LHCN-M2 (cell line): ENCODE measurements at places on chromosomes 11 and 22. TPM values are rescaled to one million over a fixed set of nuclear protein-coding genes. Genes with fewer than 3 reads are reported as not detected.

- no peak for DNase-seq
Observed at GRCh38 chr11:124041254-124041653, at the start of gene OR10G7. Gene OR10G7, minus strand, starts transcription at chr11:124041325. Its CDS starts 2,324 bp downstream, at chr11:124039001.

GRCh38 chr11:1425006-1425405, 35.3 kb downstream of the BRSK2 start:
- no peak for DNase-seq

DNA sequence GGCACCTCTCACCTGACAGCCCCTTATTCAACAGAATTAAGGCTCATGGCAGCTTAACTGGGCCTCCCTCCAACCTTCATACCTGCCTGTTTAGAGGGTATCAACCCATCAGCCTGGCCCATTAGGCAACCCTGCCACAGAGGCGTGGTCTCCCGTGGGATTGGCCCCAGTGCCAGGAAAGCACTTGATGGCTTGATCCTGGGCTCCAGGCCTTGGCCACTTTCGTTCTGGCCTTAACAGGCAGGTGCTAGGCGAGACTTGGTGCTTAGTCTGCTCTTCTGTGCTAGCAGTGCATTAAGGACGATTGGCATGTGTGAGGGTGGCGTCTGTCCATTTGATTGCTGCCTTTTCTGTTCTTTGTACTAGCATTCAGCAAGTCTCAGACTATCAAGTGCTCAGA, 75.2 kb downstream of the CABIN1 start:
- no peak for DNase-seq

DNA sequence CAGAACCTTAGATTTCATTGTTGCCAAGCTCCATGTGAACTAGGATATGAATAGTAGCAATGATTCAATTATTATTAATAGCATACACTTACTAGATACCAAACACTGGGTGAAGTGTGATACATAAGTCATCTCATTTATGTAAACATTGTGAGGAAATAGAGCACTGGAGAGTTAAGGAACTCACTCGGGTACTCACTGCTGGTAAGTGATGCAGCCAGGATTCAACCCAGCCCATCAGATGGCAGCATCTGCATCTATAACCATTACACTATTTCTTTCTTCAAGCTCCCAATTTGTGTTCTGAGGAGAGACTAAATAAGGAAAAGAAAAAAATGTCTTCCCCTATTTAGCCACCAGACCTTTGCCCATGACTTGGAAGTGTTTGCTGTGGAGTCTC, 10.2 kb upstream of the ALG8 start:
- DNase-seq, result peak; percentile 49

DNA sequence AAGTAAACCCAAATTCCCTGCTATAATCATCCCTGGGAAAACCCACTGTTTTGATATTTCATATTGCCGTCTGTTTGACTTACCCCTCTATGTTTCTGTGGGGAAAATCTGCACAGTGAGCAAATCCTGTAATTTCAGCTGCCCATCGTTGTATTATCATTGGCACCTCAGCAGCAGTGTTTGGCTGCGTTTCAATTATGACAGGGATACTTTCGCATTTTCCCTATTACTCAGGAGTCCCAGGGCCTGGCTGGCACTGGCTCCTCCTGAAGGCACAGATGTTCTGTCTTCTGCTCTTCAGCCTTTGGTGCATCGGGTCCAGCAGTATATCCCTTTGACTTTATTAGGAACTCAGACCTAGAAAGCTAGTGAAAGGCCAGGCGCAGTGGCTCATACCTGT, 12.2 kb upstream of the MMP12 start:
- peak; percentile 89 for DNase-seq

PGA5 gene
- 1.5 and 2.0 TPM in 2 replicates for total RNA-seq

DNA sequence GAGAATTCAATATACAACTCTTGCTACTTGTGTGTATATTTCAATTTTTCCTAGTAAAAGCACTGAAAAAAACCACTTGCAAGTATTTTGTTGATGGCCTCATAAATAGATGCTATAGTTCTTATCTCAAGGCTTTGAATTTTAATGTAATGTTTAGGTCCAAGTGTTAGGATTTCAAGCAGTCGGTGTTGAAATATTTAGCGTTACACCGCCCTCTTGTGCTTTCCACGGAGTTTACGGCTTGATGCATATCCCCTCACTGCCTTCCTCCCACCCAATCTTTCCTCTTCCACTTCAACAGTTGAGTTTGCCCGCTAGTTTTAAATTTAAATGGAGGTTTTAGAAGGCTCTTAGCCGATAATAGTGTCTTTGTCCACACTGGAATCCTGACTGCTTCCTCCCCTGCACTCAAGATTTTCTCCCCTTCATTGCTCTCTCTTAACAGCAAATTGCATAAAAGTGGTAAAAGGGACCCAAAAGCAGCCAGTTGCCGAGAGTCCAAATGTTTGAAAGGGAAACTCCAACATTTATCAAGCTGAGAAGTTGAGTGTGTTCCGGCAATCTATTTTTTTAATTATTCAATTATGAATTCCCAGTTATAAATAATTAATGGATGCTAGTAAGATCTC, 25.9 kb upstream of the HTATIP2 start:
- peak; percentile 31 for DNase-seq
